Ovary (tissue), 10 donors: ENCODE measurements at places on chromosomes 5 and 9.

DNA sequence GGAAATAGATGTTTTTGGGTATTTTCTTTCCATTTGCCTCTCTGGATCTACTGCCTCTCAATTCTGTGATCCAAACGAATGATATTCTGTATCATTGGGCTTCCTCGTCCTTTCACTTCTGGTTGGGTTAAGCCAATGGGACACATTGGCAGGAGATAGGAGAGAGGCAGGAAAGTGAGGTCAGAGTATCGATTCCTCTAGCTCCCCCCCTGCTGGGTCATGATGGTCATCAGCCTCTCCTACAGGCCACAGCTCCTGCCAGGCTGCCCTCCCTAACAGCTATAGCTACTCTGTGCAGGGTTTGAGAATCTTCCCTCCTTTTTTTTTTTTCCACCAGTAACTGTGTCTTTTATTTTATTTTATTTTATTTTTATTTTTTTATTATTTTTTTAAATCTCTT, 39.4 kb downstream of the APBA1 start:
- no peak for DNase-seq

DNA sequence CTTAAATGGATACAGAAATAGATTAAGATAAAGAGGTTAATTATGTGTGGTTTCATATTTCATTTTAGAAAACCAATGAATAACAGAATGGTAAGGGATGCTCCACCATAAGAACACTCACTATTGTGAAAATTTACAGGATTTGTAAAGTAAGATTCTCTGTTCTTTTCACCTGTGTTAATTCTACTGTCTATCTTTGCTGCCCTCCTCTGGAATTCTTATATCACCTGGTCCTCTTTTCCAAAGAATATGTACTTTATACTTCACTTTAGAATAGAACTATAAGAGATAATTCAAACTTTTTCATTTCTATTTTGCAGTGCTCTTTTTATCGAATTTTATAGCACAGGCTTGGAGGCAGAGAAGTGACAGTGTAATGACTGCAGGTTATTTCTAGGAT, 213.4 kb downstream of the LURAP1L start:
- no peak for DNase-seq

DNA sequence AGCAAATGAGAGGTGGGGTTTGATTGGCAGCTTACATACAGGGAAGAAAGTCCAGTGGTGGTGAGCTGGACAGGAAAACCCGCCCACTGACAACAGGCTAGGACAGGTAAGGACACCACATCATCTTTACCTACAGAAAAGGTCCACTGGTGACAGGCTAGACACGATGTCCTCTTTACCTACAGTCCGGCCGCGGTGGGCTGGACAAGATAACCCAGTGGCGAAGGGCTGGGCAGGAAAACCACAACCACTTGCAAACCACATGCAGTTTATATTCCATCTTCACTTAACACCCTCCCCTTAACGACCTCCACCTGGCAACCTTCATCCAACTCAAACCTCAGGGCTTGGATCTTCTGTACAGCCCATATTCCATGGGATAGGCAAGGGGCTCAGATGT, 5.0 kb upstream of the NIPAL4 start:
- DNase-seq: no peak

DNA sequence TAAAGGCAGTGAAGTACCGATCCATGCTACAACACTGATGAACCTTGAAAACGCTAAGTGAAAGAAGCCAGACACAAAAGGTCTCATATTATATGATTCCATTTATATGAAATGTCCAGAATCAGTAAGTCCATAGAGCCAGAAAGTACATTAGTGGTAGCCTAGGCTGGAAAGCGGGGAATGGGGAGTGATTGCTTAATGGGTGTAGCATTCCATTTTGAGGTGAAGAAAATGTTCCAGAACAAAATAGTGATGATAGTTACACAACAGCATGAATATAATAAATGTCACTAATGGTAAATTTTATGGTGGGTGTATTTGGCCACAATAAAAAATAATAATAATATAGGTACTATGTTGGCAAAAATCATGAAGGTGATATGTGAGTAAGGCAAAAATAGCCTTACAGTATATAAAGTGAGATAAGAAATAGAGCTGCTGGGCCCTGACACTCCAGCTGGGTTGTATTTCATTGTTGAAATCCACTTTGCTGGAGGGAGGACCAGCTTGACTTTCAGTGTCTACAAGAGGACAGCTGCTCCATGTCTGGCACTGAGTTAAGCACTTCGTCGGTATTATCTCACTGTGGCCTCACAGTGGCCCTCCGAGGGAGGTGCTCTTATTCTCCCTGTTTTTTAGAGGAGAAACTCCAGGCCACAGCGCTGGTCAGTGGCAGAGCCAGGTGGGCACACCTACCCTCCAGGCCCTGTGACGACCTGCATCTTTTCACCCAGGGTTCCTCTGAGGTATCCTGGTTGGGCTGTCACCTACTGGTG, 22.4 kb upstream of the ANGPTL2 start:
- DNase-seq: peak; percentile 66

GRCh38 chr9:103397868-103398600, 402.9 kb downstream of the CYLC2 start:
- DNase-seq: no peak

- DNase-seq: no peak
These were observed 434.6 kb downstream of the TAF11L14 start for GRCh38 chr5:18068826-18069225.

- no peak for DNase-seq
These were observed 140.6 kb upstream of the KLF4 start for GRCh38 chr9:107630156-107630555.

DNA sequence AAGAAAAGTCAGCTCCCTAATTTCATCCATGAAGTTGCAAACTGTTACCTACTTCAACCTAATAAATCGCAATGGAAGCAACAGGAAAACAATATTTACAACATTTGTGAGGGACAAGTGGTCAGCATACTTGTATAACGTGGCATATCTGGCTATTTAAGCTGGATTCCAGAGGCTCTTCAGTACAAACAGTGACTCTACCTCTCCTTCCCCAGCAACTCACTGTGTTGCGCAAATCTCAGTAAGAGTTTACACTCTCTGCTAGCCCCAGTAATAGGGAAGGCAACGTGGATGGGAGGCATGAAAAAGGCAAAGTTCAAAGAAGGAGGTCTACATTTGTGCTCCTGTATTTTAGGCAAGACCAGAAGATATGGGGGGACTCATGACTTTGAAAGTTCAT, 18.9 kb upstream of the SEMA5A start:
- no peak for DNase-seq

DNA sequence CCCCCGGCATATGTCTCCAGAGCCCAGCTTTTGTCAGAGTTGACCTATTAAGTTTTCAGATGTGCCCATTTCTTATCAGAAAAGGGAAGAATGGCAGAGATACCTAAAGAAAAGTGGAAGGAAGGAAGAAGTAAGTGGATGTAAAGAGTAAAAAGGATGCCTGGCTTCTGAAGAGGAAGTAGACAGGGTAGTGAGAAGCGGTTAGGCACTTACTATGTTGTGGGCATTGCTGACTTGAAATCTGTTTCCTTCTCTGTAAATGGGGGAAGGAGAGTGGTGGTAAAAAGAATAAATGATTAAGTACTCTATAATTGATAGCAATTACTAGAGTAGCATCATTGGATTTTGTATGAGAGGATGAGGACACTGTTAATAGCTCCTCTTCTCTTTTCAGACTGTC, 9.9 kb downstream of the ANP32B start:
- DNase-seq: no peak

DNA sequence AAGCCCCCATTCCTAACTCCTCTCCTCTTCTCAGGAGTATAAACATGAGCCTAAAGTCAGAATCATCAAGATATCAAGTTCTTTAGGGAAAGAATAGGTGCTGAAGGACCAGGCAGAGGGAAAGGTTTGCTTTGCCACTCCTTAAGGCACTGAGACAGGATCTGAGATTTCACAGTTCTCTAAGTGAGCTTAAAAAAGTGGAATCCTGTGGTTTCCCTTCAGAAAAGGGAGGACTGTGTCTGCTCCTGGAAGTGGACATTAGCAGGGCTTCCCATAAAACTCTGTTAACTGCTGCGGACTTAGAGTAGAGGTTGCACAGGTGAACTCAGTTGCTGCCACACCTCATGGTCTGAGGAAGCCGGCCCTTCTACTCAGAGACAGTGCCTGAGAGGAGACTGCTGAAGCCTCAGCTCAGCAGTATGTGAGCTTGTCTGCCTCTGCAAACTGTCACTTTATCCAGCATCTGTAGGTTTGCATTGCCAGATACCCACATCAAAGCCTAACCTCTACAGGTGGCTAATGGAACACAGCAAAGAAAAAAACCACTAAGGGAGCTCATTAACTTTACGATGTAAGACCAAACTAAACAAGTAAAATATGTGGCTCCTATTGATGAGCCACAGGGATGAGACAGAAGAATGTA, 42.9 kb downstream of the RIC1 start:
- no peak for DNase-seq

DNA sequence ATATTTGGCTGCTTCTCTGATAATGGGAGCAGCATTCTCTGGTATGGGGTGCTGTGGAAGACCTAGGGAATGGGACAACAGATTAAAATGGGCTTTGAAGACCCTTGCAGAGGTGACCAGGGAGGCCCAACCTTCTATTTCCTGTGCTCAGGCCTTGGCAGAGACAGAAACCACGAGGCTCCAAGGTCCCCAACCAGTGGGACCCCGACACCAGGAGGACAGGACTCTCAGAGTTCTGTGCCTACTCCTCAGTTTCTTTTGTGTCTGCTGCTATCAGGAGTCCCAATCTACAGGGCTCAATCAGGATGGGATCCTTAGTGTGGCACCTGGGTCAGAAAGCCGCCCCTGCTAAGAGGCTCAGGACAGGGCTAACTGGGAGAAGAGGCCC, 29.3 kb downstream of the CSF2 start:
- DNase-seq: no peak

GRCh38 chr5:115666023-115666422, 40.2 kb upstream of the TMED7 start:
- DNase-seq: no peak

DNA sequence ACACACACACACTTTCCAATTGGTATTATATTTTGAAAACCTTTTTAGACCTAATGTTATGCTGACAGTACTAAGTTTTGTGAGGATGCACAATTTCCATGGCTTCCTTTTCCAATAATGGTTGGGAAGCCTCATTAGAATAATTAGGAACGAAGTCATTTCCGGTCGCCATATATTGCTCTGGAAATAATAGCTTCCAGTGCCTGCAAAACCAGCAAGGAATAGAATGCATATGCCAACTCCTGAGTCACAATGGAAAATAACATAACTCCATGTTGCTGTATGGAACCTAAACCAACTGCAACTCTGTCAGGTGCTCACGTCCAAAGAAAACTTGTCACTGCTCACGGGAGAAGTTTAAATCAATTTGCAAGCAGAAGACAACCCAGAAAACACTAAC, 222.0 kb downstream of the EBF1 start:
- DNase-seq: no peak

DNA sequence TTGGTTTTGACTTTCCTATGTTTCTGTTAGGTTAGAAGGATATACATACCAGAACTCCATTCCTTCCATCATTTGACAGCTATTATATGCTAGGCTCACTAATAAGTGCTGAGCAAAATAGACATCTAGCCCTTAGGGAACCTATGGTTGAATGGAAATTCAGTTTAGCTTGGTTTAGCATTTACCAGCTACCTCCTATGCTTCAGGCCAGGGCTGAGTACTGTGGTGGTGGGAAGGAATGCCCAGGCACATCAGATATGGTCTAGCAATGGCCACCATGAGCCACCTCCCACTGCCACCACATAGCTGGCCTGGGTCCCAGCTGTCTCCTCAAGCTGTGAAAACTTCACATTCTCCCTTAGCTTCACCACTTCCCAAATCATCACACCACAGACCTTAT, 89.4 kb downstream of the SPOCK1 start:
- DNase-seq: no peak

GRCh38 chr9:129278391-129279237, 100.6 kb upstream of the IER5L start:
- DNase-seq: peak; percentile 14
